Stimulated activated CD8-positive, alpha-beta memory T cell treated with anti-CD3 and anti-CD28 coated beads, Interleukin-2, amount 100 ng/mL, for 48 hours (primary cell): ENCODE measurements at places on chromosomes 1 and 21.

DNA sequence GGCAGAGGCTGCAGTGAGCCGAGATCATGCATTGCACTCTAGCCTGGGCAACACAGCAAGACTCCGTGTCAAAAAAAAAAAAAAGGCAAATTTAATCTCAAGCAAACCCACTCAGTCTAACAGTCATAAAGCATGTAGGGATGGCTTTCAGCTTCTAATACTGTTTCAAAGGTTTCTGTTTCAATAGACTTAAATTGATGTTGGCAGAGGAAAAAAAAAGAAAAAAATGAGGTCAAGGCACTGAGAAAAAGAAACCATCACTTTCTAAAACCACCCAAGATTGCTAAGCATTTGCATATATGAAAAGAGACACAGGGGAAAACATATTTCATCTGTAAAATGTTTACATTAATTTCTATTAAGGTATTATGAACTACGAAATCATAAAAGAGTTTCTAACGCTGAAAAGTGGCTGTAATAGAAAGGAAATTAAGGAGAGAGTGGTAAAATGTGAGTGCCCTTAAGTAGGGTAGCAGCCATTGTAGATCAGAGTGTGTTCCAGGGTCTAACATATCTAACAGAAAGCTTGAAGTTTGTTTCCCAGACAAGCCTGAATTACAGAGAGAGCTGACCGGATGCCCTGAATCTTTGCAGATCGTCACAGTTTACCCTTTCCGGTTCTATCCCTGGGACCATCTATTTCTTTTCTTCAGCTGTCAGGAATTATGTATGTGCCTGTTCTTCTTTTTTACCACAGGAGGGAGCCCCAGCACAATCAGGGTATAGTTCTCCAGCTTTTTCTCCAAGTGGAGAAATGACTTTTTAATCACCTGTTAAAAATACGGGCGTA lies 70.0 kb downstream of the PLD5 start:
- no peak for DNase-seq

DNA sequence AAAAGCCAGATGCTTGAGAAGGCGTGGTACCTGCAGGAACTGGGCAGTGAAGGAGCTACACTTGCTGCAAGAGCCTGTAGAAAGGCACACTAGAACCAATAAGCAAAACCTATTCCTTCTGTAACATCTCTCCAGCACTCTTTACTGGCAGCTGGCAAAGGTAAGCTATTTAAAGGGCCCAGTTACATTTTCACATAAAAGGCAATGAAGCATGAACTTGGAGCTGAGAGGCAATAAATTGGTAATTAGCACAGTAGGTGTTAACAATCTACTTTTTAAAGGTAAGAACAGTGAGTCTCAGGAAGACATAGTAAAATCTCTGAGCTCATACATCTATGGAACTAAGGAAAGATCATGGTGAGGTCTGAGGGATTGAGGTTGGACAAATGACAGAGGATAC lies 167.1 kb upstream of the OLFM3 start:
- DNase-seq = no peak

DNA sequence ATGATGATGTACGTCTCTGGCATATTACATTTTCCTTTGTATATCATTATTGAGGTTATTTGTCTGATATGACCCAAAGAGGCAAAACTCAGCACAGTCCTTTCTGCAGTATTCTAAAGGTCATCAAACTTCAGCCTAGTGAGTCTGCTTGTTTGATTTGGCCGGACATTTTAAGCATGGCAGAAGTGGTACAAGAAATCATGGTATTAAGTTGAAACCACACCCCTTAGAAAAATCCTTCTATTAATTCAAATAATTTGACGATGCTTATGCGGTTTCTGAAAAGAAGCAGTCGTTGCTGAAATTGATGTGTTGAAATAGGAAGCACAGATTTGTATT lies 5.1 kb downstream of the ETS2 start:
- DNase-seq = no peak

GRCh38 chr1:221458447-221459156 lies 283.3 kb downstream of the DUSP10 start:
- DNase-seq = no peak

DNA sequence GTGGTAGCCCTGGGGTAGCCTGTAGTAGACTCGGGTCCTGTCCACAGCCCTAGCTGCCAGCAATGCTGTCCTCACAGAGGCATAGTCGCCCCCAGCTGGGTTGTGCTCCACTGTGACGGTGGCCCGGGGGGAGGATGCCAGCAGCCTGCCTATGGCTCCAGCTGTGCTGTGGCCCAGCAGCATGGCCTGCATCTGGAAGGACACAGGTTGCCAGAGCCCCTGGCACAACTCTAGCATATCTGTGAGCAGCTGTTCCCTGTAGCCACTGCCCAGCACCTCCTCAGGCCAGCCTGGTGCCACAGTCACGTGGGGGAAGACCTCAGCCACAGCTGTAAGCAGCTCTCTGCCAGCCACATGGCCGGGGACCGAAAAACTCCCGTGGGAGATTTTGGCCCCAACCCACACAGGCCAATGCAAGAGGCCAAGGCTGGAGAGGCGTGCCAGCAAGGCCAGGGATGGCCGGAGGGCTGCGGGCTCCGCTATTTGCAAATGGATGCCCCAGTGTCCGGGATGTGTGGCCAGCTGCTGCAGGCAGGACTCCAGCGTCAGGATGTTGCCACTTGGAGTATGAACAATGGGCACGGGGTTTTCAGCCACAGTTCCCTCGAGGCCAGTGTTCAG lies 13.9 kb downstream of the FAM151A start:
- DNase-seq = no peak

GRCh38 chr1:177341773-177342172 lies 171.0 kb downstream of the BRINP2 start:
- DNase-seq = no peak

GRCh38 chr1:192867180-192867579 lies 58.3 kb downstream of the RGS2 start:
- DNase-seq = no peak

GRCh38 chr1:17671314-17671705 lies 83.8 kb upstream of the ACTL8 start:
- DNase-seq = no peak

DNA sequence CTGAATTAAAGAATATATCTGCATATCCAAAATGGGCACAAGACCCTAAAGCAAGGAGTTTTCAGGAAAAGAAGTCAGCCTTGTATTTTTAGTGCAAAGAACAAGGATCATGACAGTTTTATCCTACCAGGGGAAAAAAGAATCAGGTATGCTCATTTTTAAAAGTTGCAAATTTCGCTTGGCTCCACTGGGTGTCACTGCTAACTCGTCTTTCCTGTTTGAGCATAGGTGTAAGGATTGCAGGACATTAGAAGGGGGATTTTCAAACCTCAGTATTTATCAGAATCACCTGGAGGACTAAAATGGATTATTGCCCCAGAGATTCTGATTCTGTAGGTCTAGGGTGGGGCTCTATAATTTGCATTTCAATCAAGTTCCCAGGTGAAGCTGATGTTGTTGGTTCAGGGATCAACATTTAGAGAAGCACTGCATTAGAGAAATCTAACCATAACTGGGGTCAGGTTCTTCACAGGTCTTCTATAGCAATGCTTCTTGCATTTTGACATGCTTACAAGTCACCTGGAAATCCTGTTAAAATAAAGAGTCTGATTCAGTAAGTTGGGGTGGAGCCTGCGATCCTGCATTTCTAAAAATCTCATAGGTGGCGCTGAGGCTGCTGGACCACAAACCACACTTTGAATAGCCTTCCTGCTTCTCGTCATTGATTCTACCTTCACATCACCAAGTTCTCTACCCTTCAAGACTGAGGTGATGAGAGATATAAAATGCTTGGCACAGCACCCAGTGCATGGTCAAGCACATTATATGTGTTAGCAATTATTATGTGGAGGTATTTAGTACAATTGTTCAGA lies 39.6 kb downstream of the NUF2 start:
- DNase-seq = no peak

- no peak for DNase-seq
Measured at GRCh38 chr1:185017338-185017737, 28.0 kb upstream of the RNF2 start.

GRCh38 chr1:79791488-79792218 lies 785.1 kb upstream of the ADGRL4 start:
- no peak for DNase-seq

- DNase-seq = no peak
Measured at GRCh38 chr1:17542645-17543044, 3.1 kb downstream of the ARHGEF10L start.

GRCh38 chr1:162144853-162145252 lies 75.4 kb downstream of the NOS1AP start:
- no peak for DNase-seq

GRCh38 chr1:232880354-232880753 lies 70.1 kb upstream of the NTPCR start:
- DNase-seq = no peak

GRCh38 chr1:161915051-161915503 lies 108.6 kb downstream of the OLFML2B start:
- DNase-seq = no peak

DNA sequence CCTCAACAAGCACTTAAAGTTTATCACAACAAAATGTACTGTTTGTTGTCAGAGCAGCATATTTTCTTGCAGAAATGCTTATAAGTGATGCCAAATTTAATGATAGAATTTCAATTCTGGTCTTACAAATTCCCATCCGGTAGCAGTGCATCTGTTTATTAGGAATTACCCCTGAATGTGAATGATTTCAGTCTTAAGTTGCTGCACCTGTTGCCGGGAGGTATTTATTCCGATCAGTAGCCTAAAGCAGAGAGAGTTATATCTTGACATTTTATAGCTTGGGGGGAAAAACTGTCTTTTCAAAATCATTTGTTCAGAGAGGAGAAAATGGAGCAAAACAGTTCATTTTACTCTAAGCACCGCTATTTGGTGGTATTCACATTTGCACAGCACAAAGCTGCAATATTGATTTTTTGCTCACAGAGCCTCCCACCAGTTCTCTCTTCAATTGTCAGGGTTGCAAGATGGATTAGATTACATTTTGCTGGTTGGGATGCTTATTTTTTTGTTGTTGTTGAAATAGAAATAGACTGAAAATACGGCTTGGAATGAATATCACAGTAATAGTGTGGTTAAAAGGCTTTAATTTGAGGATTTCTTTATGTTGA lies 98.6 kb downstream of the ADGRL2 start:
- no peak for DNase-seq

DNA sequence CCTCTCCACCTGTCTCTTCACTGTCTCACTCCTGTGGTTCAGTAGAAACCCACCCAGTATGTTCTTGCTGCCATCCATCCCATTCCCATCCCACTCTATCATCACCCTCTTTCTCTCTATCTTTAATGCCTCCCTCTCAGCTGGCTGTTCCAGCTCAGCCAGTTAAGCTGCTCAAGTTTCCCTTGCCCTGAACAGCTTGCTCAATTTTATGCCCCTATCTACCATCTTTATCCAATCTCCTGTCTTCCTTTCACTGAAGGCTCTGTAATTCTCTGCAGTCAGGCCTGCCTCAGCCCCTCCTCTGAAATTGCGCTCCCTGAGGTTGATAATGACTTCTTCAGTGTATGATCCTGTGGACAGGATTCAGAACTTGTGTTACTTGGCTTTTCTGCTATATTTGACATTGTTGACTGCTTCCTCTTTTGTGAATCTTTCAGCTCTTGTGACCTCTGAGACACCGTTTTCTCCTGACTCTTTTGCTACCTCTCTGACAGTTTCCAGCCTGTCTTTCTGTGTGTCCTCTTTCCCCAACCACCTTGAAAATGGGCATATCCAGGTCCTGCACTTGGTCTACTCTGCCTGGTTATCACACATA lies 13.9 kb upstream of the BCAR3 start:
- DNase-seq = no peak

- no peak for DNase-seq
Measured at GRCh38 chr1:179510038-179510437, 65.7 kb downstream of the NPHS2 start.

DNA sequence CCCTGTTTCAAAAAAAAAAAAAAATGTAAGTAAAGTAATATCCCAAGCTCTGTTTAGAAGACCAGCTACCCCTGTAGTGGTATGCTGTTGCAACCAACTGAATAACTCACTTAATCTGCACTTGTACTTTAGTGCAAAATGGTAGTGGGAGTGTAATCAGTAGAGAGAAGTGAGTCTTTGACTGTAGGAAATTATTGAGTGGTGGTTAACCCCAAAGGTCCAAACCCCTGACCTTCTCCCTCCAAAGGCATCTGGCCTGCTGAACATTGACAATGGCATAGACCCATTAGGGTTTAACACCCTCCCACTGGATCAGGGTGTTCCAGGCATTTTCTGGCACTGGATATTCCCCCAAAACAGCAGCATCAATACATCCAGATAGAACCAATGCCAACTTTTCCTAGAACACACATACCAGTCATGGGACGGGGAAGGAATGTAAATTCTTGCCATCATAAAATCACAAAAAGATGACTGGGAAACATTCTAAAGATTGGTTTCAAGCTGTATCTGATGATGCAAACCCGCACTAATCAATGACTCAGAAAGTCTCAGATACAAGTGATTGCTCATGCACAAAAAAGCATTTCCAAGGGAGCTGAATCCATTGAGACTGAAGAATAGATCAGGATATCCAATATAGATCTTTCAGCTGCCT lies 110.3 kb downstream of the MRPL39 start:
- no peak for DNase-seq

DNA sequence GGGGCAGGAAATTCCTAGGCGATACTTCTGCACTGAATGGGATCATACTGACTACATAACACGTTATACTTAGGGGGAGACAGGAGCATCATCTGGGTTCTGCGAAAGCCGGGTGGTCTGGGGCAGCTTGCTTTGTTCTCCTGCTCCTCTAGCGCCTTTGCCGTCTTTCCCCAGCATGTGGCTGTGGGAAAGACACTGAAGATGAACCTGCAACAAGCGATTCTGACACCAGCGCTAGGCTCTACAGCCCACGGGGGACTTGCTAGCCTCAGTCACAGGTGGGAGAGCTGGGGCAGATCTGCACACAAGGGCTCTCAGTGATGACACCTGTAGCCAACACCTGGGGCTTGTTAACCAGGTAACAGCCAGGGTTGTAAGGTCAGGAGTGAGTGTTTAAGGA lies 51.8 kb downstream of the CD46 start:
- DNase-seq = no peak

GRCh38 chr1:94678202-94678848 lies 136.8 kb upstream of the F3 start:
- DNase-seq = no peak

- DNase-seq = no peak
Measured at GRCh38 chr1:35188578-35189392, 4.2 kb downstream of the SFPQ start.

- no peak for DNase-seq
Measured at GRCh38 chr1:43611950-43612349, 38.0 kb upstream of the KDM4A start.

DNA sequence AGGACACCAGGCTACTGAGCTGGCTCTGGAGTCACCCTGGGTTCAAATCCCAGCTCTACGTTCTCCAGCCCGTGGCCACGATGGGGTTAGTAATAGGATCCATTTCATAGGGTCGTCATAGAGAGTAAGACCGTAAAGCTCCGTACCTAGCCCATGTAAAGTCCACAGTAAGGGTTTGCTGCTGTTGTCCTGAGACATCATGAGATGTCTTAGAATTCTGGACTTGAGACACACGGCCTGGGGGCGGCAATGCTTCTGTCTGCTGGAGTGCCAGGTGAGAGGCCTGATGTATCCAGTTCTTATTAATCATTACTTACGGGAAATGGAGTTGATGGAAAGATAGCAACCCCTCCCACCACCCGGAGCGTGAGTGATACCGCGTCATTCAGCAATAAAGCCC lies 3.6 kb downstream of the TCP10L start:
- DNase-seq = no peak

GRCh38 chr1:160209321-160210046 lies 4.3 kb downstream of the PEA15 start:
- DNase-seq = no peak

GRCh38 chr1:41557751-41558455 lies 73.4 kb upstream of the EDN2 start:
- DNase-seq = no peak

- no peak for DNase-seq
Measured at GRCh38 chr1:42824481-42825035, 7.4 kb upstream of the SVBP start.

GRCh38 chr1:230348386-230349019 lies 77.6 kb downstream of the PGBD5 start:
- DNase-seq = no peak
